ENCODE measurements at places on chromosomes 2 and 18. TPM values are rescaled to one million over a fixed set of nuclear protein-coding genes. Genes with fewer than 3 reads are reported as not detected.

- no peak overlapping the region for H3K4me3 ChIP-seq
- no peak overlapping the region for H3K27ac ChIP-seq
- peaks cover 12% of the 10 kb centered on the region for H3K4me1 ChIP-seq
- no peaks in the 10 kb centered on the region for H3K27me3 ChIP-seq
- no peak for DNase-seq
Observed at GRCh38 chr18:35377875-35378573, 887 bp upstream of the ZNF396 start.

- H3K36me3 ChIP-seq: no peaks in the 10 kb centered on the region
- H3K4me3 ChIP-seq: no peak overlapping the region
- no peaks in the 10 kb centered on the region for H3K4me1 ChIP-seq
- no peak overlapping the region for H3K27ac ChIP-seq
Observed at GRCh38 chr18:70246061-70246466, 40.6 kb upstream of the RTTN start.

GRCh38 chr18:47615043-47615442 lies 315.4 kb downstream of the SMAD2 start:
- H3K4me3 ChIP-seq: no peak overlapping the region
- no peaks in the 10 kb centered on the region for H3K4me1 ChIP-seq
- DNase-seq: no peak
- H3K27ac ChIP-seq: no peak overlapping the region

GRCh38 chr2:72757177-72757775 lies 68.6 kb downstream of the EXOC6B start:
- no peak for DNase-seq
- no peaks in the 10 kb centered on the region for H3K4me1 ChIP-seq
- H3K27me3 ChIP-seq: no peaks in the 10 kb centered on the region
- no peaks in the 10 kb centered on the region for H3K36me3 ChIP-seq
- H3K27ac ChIP-seq: no peak overlapping the region

Gene CFAP221
- total RNA-seq: not detected

Gene TRPM8
- total RNA-seq: not detected

Data from T-cell (primary cell).